ENCODE measurements at places on chromosomes 6 and 20.
A peak's percentile ranks its signal among the peaks of the same experiment; 100 is the strongest.

DNA sequence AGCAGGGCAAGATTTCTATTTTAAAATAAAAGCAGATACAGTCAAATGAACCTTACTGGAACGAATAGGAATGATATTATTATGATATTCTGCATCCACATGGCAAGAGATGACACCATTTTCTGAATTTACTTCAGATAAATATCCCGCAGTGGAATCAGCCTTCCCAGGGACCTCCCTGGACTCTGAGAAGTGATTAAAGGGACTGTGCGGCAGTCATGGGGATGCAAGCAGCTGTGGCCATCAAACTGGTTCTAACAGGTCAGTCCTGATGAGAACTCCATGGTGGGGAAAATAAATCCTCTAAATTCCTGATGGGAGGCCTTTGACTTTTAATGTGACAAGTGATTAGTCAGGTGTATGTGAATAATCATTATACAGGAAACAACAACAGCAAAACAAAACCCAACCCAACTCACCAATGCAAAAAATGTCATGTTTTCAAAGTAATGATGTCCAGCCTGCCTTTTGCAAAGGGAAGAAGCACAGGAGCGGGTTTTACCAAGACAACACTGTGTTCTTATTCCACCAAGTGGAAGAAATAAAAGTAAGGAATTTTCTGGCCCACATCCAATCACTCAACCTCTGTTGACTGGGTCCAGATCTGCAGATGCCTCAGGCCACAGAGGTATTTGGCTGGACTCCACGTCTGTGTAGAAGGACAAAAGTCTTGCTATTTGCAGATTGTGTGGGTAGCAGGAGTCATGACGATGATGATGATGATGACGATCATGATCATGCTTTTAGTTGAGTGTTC, 61.9 kb upstream of the CITED2 start:
- DNase-seq, result no peak

DNA sequence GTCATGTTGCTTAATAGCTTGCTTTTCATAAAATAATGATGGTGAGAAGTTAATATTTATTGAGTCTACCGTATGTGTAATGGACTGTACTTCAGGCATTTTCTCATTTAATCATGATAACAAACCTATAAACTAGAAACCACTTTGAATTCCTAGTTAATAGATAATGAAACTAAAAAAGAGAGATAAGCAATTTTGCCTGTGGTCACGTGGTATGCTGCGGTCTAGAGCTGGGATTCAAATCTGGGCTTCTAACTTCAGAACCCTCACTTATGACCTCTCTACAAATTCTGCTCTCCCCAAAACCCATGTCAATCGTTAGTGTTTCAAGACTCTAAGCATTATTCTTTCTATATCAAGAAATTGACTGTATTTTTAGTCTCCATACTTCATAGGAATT, 700.7 kb downstream of the PRKN start:
- no peak for DNase-seq

DNA sequence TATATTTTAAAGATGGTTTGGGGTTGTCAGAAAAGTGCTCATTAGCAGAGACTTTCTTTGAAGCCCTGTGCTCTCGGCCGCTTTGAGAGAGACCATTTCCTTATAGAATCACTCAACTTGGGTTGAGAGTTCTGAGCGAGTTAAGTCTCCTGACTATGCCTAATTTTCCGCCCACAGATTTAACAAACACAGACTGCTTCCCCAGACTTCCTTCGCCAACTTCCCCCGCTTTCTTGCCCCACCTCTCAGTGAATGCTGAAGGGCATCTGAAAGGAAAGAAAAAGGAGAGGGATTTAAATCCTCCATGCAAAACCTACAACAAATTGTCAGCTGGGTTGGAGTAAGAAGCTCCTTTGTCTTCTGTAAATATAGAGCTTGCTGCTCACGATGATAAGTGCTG, 224.0 kb downstream of the EYA2 start:
- no peak for DNase-seq

DNA sequence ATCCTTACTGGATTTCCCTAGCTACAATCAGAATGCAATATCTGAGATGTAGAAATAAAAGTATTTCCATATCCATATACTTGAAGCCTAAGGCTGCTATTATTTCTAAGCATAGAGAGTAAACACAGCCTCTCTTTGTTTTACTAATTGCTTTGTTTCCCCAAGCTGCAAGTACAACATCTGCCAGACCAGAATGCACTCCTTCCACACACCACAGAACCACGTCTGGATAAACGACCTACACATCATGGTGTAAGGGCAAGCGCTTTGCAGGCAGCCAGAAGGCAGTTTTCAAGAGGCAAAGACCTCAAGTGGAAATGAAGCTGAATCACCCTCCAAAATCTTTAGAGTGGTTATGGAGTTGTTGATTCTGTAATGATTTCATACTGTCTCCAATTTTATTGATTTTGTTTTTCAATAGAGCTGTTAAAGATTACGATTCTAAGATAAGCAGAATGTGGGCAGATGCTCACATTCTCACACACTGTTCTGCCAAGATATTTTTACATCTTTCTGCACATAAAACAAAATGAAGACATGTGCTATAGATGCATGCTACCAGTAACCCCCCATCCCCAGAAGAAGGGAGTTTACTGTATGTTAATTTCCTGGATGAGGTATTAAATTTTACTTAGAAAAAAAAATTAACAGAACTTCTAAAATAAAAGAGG, 88.8 kb downstream of the THEMIS start:
- DNase-seq, result no peak

GRCh38 chr6:16256781-16257180, 18.4 kb downstream of the GMPR start:
- DNase-seq, result no peak

DNA sequence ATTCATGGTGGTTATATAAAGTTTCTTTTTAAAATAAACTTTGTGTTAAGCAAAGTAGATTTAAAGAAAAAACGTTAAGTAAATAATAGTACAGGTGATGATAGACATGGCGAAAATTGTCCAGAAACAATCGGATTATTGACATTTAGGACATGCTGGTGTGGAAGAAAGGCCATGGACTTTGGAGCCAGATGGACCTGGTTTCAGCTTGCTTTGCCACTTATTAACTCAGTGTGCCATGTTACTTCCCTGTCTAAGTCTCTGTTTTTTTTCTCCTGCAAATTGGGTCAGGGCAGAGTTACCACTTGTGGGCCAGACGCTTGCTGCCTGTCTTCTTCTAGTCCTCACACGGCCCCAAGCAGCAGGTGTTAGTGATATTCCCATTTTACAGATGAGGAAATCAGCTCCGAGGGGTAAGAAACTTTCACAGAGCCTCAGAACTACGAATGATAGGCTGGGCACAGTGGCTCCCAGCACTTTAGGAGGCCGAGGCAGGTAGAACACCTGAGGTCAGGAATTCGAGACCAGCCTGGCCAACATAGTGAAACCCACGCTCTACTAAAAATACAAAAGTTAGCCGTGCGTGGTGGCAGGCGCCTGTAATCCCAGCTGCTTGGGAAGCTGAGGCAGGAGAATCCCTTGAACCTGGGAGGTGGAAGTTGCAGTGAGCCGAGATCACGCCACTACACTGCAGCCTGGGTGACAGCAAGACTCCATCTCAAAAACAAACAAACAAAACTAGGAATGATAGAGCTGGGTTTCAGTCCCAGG, 12.4 kb downstream of the KIF3B start:
- no peak for DNase-seq

DNA sequence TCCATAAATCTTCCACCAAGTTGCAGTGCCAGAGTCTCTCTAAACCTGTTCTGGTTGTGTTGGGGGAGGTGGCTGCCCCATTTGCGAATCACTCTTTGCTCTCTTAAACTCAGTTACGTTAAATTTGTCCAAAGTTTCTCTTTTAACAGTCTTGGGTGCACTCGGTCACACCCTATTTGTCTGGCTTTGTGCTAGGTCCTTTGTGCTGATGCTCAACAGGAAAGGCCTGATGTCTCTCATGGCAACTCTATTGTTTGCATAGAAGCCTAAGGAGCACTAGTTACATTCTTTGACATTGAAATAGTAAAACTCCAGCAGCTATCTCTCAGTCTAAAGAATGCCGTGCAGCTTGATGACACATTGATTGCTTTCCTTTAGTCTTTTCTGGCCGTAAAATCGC, 105.1 kb downstream of the TRMT11 start:
- no peak for DNase-seq

DNA sequence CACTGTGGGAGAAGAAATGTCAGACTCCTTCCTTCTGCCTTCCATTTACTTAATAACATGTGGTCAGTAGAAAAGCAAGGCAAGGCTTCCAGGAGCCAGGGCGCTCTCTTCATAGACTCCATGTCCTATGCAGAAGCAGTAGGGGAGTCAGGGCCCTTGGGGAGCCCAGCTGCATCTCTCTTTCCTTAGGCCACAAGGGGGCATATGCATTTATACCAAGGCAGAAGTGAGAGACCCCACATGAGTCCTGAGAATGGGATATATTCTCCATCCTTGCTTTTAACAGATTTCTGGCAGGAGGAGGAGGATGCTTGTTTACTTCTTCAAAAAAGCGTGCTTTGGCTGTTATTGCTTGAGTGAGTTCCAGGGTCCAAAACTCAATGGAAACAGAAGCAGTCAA, 198.5 kb downstream of the HIVEP2 start:
- DNase-seq, result peak; percentile 30

DNA sequence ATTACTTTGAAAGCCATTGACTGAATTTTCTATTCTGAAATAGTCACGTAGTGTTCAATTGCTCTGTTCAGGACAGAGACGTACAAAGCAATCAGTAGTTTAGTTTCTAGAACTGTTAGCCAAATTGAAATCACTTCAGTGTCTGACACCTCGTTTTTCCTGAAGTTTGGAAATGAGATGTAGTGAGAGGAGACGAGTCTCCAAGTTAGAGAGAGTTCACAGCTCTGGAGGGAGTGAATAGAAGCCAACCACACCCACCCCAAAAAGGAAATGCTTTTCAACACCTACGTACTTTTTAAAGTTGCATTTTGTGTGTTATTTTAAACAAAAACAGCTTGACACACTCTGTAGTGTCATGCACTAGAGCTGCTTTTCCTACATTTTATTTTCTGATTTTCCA, 296.0 kb downstream of the ADGRG6 start:
- DNase-seq, result no peak

DNA sequence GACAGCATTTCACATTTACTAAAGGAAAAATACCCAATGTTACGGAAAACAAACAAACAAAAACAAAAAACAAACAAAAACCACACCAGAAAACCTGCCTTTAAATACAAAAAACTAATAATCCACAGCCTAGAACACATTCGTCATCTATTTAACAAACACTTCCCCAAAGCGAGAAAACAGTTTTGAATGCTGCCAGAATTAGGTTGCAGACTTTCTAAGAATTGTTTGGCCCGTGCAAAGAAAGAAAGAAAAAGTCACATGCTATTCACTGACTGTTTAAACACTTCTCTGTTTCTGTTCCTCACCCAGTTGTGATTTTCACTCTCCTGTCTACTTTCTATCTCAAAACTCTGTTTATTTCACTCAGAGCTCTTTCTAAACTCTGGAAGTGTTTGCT, 52.5 kb downstream of the BCAS1 start:
- no peak for DNase-seq

GRCh38 chr20:31861385-31862156, 8.8 kb downstream of the DUSP15 start:
- peak; percentile 63 for DNase-seq

- DNase-seq, result no peak
These were observed 301.3 kb downstream of the TFAP2B start for GRCh38 chr6:51120016-51120415.

- DNase-seq, result no peak
These were observed 113.1 kb downstream of the C6orf58 start for GRCh38 chr6:127690092-127690491.

DNA sequence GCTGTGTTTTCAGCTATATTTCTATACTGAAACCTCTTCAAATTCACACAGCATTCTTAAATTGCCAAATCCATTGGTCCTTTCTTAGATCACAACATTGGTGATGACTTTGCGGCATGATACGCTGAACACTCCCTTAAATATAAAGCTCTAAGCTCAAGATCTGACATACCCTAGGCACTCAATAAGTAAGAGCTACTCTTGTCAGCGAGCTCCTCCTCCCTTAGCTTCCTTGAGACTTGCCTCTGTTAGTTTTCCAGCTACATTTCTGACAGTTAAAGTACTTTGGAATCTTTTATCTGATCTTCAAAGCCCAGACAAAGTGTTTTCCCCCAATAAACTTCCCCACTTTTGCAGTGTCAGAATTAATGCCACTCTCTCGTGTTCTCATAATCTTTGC, 117.0 kb downstream of the HIVEP2 start:
- DNase-seq, result no peak

GRCh38 chr6:144170044-144170443, 19.7 kb downstream of the STX11 start:
- DNase-seq, result no peak

- no peak for DNase-seq
These were observed 11.5 kb downstream of the HLA-DPA1 start for GRCh38 chr6:33061987-33062386.

GRCh38 chr20:13205848-13206434, 15.1 kb upstream of the ISM1 start:
- DNase-seq, result no peak

GRCh38 chr6:158503846-158504245, 56.0 kb upstream of the TMEM181 start:
- DNase-seq, result no peak

DNA sequence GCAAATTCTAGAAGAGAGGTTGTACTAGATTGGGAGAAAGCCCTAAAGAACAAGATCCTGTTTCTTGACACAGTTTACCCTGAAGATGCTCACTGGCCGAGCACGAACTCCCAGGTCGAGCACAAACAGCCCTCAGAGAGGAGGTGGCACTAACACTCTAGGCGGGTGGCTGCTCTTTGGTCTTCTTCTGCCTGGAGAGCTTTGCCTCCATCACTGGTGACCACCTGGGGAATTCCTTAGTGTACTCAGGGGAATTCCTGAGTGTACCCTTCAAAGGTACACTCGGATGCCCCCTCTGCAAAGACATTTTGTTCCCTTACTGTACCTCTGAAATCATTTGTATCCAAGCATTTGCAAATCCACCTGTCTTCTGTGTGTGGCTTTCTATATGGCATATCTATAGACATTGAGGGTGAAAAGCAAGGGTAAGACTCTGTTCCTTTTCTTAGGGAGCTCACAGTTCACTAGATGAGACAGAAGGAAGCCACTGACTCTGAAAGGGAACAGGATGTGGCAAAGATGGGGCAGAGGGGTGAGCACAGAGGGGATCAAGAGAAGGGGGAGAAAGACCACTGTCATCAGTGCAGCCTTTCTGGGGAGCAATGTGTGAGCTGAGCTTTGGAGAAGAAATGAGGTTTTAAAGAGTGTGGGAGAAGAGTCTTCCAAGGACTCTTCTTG, 169.8 kb upstream of the PROKR2 start:
- DNase-seq, result no peak

- DNase-seq, result no peak
These were observed 7.6 kb downstream of the ARFGEF2 start for GRCh38 chr20:48928832-48929725.

- no peak for DNase-seq
These were observed 122.8 kb upstream of the ZNF217 start for GRCh38 chr20:53716395-53716794.

- DNase-seq, result no peak
These were observed 52.2 kb downstream of the EYA2 start for GRCh38 chr20:46946796-46947195.

Data from activated CD4-positive, alpha-beta memory T cell treated with anti-CD3 and anti-CD28 coated beads, Interleukin-2, amount 10 ng/mL, durations not matched to agents 7 days and 5 days (primary cell).